ENCODE measurements at places on chromosomes 11 and 22.

GRCh38 chr11:132763503-132763902 is 768.8 kb downstream of the OPCML start:
- no peak for DNase-seq

DNA sequence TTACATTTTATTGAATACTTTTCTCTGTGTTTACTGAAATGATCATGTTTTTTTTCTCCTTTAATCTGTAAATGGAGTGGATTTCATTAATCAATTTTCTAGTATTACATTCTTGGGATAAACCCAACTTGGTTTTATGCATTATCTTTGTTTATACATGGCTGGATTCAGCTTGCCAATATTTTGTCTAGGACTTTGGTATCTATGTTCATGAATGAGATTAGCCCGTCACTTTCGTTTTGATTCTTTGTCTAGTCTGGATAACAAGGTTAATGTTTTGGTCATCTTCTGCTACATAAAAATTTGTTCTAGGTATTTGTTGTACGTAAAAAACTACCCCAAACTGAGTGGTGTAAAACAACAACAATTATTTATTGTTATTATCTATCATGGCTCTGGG is 127.9 kb upstream of the PAX6 start:
- DNase-seq, result no peak

DNA sequence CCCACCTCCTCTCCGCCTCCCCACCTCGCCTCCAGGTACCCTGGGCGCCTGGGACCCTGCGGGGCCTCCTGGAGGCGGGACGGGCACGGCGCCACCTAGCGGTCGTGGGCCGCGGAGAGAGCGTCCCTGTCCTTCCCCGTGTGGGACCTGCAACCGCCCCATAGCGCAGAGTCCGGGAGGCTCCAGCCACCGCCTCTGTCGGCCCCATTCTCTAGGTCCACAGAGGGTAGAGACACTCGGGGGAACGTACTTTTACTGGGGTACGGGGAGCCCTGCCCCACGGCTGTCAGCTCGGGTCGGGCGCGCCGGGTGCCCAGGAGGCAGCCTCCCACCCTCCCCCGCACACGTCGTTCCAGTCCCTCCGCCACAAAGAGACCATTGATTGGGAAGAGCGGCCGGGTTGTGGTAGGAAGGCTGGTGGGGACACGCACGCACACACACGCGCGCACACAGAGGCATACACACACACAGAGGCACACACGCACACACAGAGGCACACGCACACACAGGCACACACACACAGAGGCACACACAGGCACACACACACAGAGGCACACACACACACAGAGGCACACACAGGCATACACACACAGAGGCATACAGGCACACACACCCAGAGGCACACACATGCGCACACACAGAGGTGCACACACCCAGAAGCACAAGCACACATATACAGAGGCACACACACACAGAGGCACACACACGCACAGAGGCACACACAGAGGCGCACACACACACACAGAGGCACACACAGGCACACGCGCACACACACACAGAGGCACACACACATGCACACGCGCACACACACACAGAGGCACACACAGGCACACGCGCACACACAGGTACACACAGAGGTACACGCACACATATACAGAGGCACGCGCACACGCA is 12.6 kb upstream of the NECTIN1 start:
- DNase-seq, result peak; percentile 61

DNA sequence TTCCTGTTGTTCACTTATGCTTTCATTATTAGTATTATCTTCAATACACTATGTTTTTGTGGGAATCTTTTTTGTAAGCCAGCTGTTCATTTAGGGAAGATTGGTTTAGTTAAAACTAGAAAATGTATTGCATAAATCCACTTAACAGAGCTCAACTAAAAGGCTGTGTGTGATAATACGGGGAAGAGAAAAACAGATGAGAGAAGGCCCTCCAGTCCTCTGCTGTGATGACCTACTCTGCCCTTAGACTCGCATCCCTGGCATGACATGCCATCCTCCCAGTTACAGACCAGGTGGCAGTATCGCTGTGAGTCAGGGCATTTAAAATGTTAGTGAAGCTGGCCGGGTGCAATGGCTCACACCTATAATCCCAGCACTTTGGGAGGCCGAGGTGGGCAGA is 173.4 kb upstream of the TTC12 start:
- no peak for DNase-seq

GRCh38 chr11:970319-970871 is 44.7 kb downstream of the AP2A2 start:
- DNase-seq, result peak; percentile 26

DNA sequence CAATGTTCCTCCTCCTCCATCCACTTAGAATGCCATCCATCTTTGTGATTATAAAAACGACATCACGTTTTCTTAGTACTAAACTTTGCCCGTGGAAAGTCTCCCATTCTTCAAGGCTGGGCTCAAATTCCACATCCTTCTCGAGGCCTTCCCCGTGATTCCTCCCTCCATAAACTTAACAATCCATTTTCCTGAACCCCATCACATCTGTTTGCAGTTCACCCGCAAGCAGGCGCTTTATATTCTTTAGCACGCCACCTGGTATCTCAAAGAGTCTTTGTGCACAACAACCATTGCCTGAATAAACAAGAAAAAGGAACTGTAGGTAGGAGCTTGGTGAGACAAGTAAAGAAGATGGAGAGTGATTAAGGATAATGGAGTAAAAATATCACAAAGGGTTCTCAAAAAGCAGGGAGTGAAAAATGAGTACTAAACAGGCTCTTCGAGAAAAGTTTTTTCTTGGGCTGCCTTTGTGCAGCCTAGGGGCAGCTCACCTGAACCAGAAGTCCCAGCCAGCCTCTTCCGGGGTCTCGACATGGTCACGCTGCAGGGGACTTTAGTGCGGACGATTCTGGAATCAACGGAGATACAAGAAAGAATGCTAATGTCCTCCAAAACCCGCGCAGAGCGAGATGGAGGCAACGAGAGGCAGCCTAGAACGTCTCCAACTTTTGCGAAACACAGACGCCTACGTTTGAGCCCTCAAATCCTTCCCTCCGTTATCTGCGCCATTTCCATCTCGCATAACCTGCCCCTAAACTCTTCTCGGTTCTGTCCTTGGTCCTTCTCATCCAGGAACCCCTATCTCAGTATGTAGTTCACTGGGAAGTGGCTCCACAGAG is 585 bp downstream of the THYN1 start:
- DNase-seq, result no peak

GRCh38 chr11:70472240-70472639 is 73.9 kb downstream of the CTTN start:
- DNase-seq, result no peak

- peak; percentile 30 for DNase-seq
These were observed 215.0 kb upstream of the CTSC start for GRCh38 chr11:88552379-88553062.

DNA sequence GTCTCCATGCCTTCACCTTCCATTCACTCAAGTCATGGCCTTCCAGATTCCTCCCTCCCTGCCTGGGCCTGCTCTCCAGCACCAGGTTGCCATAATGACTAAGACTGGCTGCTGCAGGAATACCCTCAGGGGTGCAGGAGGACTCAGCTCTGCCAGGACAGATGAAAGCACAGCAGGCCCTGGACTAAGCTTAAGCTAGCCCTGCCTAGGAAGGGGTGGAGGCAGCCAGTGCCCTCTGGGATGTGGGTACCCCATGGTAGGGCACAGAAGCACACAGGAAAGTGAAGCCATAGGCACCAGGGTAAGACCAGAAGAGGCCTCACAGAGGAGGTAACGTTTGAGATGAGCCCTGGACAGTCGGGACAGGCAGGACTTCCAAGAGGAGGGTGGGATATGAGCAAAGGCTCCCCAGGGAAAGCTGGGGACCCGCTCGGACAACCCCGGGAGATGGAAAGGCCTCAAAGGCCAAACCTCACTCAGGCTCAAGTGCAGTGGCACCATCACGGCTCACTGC is 3.0 kb upstream of the RIN1 start:
- DNase-seq, result no peak

GRCh38 chr11:13966013-13966412 is 3.5 kb downstream of the SPON1 start:
- no peak for DNase-seq

DNA sequence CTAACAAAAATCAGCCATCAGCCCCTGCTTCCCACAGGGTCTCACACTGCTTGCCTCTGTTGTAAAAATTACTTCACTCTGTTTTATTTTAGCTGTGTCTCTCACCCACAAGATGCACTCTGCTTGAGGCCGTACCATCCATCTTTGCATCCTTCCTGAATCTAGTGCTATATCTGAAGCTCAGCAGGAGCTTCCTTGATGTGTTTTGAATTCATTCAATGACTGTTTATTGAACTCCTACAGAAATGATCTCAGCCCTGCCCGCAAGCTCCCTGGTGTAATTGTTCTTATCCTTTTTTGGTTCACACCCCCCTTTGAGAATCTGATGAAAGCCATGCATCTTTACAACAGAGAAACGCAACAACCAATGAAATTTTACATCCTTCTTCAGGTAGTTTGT is 310.2 kb upstream of the ZC3H12C start:
- DNase-seq, result no peak

DNA sequence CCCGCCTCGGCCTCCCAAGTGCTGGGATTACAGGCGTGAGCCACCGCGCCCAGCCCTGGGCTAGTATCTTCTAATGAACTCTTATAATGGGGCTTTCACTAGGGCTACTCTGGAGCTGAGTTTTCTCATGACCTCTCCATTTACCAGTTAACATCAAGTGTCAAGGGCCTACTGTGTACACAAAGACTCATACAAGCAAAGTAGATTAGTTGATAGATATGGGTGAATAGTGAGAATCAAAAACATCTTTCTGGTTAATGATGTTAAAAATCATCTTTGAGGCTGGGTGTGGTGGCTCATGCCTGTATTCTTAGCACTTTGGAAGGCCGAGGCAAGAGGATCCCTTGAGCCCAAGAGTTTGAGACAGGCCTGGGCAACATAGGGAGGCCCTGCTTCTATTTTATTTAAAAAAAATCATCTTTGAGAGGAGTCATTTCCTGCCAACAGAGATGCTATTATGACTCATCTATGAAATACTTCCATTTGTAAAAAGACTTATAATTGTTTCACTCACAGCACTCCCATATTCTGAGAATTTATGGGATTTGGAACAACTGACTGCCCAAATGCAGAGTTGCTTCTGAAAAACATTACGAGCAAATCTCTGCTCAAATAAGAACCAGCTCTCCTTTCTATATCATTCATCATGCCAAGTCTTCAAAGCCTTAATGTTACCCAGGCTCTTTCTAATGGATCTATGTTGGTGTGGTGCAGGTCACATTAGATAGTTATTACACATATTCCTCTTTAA is 57.0 kb downstream of the GDPD4 start:
- DNase-seq, result no peak

GRCh38 chr11:124071623-124071948 is 30.5 kb upstream of the OR10G7 start:
- no peak for DNase-seq

DNA sequence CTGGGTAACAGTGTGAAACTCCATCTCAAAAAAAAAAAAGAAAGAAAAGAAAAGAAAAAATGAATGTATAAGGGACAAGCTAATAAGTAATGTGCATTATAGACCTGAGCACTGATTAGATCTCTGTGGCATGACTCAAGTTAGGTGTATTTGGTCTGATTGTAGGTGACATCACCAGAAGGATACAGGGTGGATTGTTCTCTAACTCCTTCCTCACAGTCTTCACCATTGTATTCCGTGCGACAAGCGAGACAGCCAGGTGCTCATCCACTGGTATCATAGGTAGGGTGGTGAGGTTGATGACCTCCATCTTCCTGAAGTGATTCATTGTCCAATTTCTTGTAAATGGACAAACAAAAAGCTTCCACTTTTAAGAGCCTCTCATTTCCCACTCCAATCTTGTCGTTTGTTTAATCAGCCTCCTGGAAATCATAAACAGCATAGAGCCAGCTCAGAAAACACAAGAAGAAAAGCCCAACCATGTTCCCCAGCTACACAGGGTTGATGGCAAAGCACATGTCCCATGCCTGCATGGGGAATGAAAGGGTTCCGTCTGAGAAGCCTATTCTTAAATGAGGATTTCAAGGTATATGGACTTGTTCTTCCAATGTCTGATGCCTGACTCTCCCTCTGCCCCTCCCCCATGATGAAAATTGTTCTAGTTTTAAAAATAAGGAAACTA is 6.2 kb downstream of the FAM227A start:
- DNase-seq, result no peak

DNA sequence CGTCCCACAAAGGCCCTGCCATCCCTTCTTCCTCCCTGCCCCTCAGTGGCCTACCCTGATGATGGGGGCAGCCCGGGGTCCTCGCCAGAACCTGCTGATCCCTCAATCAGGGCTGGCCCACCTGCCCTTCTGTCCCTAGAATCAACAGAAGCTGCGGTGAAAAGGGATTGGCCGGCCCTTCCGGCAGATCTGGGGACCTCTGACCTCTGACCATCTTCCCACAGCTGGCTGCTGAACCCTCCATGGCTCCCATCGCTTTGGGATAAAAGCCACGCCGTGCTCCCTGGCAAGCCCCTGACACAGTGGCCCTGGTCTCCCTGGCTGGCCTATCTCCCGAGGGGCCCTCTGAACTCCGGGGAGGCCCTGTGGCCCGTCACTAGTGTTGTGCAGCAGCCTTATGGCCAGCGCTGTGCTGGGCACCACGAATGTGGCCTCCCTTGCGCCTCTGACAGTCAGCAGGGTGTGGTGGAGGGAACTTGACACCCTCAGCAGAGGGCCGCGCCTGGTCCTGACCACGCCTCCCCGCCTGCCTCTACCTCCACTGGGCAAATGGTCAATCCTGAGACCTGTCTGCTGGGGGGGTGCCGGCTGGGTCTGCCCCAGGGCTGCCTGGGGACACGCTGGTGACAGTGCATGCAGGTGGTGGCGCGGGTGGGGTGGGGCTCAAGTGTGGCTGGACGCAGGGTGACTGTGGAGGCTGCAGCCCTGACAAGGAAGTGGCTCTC is 58.0 kb upstream of the TTLL12 start:
- DNase-seq, result no peak

- no peak for DNase-seq
These were observed 18.6 kb upstream of the OR56A3 start for GRCh38 chr11:5923427-5923776.

DNA sequence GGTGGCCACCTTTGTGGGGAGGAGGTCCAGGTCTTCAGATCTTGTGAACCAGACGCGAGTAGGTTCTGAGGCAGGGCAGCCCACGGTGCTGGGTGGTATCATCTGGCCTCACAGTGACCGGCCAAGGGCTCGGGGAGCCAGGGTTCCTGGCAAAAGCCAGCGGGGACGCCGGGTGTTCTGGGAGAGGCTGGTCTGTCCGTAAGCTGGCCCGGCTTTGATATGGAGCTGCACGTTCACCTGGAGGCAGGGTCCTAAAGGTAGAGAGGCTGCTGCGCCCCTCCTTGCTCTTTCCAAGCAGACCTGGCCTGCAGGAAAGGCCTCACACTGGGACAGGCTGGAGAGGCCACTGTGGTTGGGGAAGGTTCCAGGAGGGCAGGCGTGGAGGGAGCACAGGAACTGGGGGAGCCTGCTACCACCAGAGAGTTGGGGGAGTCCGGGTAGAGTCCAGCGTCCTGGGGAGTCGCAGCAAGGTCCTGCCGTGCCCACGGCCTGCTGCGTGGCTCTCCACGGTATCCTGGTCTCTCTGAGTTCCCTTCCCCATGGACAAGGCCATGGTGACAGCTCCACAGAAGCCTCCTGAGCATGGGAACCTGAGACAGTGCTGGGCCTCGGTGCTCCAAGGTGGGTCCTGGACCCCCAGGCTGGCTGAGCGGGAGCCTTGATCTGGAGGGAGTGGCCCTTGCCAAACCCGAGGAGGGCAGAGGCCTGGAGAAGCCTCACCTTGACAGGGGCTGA is 452.4 kb upstream of the B3GAT1 start:
- no peak for DNase-seq

GRCh38 chr11:112504056-112504455 is 243.4 kb upstream of the PLET1 start:
- no peak for DNase-seq

GRCh38 chr11:94638301-94638901 is 71.2 kb downstream of the PIWIL4 start:
- DNase-seq, result no peak
